ENCODE measurements at places on chromosomes 5 and 9.

DNA sequence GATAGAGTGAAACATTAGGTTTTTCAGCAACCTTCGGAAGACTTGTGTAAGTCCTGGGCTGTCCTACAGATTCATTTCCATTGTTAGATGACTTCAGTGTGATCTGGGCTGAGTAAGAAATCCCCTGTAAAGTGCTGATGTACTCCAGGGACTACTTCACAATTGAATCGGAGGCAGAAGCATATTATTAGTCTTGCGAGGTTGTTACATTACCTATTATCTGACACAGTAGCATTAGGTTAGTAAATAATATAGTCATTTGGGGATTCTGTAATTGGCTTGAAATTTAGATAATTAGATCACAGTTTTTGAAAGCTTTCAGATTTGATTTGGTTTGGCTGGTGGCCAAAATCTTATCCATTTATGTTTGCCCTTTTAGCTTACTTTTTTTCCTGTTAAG lies 62.4 kb downstream of the DMRT1 start:
- no peak for DNase-seq

- no peak for DNase-seq
Measured at GRCh38 chr9:26166537-26166936, 488.3 kb upstream of the TUSC1 start.

DNA sequence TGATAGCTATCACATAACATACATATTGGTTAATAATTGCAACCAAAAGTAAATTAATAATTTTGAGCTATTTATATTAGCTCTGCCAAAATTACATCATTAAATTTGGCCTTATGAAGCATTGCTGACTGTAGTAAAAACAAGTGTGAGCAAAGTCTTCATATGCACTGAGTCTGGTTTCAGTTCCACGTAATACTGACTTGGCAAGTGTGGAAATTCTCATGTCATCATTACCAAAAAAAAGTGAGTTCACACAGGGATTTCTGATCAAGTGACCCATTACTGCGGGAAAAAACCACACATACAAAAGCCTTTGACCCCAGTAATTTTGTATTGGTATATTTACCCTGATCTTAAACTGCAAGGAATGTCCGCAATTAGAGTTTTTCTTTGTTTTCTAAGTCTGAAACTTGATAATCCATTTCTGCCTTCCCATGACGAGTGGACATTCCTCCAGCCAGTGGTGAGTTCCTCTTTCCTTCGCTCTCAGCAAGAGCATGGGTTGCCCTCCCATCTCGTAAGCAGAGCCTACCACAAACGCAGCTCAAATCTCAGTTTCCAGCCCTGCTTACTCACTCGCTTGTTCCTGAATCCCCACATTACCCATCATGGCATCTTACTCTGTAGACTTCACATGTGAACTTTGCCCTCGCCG lies 220.2 kb upstream of the DMRT1 start:
- DNase-seq = no peak

DNA sequence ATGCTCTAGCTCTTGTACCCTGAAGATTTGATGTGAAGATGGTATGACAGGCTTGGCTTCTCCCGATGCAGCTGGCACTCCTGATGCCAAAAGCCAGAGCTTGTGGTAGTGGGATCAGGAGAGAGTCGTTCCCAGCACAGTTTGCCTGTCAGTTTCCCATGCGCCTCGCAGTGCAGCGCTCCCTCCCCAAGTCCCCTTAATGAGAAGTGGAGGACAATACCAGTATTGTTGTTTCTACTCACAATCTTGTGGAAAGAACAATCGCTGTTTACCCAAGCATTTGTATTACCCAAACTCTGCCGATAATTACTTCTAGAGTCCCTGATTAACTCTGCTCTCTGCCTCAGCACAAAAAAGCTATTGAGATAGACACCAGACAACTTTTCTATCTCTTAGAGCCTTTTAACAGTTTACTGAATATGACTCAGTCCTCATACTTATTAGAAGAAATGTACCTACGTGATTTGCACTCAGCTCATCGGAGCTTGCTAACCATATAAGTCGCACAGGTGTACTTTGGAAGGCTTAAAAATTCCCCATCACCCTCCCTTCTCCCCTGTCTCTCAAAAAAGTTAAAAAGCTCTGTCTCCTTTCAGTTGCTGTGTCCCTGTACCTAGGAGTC lies 283.2 kb upstream of the TMEM161B start:
- DNase-seq = no peak

GRCh38 chr5:181184845-181185216 lies 20.2 kb downstream of the TRIM7 start:
- no peak for DNase-seq

DNA sequence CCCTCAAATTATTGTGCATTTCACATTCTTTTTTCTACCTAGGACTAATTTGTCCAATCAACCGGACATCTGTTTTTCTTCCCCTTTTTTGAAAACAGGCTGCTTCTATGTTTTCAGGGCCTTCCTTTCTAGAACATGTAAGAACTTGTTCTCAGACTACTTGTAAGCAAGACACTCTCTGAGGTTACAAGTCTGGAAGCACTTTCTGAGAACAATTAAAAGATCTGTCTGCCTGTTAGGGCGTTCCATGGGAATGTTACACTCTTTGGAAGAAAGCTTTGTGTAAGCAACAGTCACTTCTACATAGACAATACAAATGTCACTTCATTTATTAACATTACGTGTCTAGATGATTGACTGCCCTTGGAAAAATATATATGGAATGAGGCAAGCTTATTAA lies 50.9 kb upstream of the HSPB3 start:
- no peak for DNase-seq

GRCh38 chr5:112165897-112166737 lies 253.0 kb downstream of the EPB41L4A start:
- no peak for DNase-seq

Data from NCI-H510A (cell line).